M059J (cell line): ENCODE measurements at places on chromosomes 13 and 19. TPM values are rescaled to one million over a fixed set of nuclear protein-coding genes. Genes with fewer than 3 reads are reported as not detected.
A peak's percentile ranks its signal among the peaks of the same experiment; 100 is the strongest.

TTC9B gene
- not detected in 2 replicates for total RNA-seq

SERP2 gene
- total RNA-seq = 5.8 TPM in 2 replicates

ZNF627 gene
- total RNA-seq = 10.6 and 22.6 TPM in 2 replicates

GRCh38 chr13:96214824-96215445 is 125.0 kb downstream of the HS6ST3 start:
- DNase-seq = peak; percentile 64

DNA sequence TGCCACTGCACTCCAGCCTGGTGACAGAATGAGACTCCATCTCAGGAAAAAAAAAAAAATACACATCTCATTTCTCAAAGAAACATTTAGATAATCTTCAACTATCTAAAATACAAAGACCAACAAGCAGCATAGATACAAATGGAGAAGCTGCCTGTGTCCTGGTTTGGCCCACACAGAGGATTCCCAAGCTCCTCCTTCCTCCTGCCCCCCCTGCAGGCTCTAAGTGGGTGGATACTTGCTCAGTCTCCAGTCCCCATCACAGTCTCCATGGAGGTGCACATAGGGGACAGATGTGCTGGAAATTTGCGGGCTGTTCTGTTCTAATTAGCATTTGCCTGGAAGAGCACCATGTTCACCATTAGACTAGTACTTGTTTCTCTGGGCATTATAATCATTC is 59.9 kb downstream of the ABCC4 start:
- DNase-seq = no peak

GZMM gene
- 0.84 and 1.6 TPM in 2 replicates for total RNA-seq

DNA sequence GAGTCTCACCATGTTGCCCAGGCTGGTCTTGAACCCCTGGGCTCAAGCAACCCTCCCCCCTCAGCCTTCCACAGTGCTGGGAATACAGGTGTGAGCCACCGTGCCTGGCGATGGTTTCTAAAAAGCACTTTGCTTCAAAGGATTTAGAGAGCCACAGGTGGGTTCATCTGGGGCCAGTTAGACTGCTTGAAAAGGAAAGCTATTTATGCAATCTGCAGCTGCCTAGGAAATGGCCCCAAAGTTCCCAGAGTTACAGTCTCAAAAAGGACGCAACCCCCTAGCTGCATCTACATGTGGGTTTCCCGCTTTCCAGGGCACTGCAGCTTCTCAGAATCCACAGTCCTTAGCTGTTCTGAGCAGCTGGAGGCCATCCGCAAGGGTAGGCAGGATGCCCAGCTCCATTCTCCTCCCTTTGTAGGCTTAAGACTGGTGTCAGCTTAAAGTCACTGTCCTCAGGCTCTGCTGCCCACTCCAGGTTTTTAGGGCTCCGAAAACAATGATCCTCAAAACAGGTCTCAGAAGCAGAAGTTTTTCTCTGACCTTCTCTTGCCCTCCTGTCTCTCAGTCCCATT is 41.4 kb downstream of the ZNF823 start:
- no peak for DNase-seq

SLC25A30 gene
- total RNA-seq = 4.0 and 6.1 TPM in 2 replicates

GPR12 gene
- total RNA-seq = not detected in 2 replicates

POSTN gene
- 17.5 and 25.1 TPM in 2 replicates for total RNA-seq

ADM5 gene
- 0.20 and 0.34 TPM in 2 replicates for total RNA-seq

- no peak for DNase-seq
These were observed 66.4 kb downstream of the DCT start for GRCh38 chr13:94412870-94413597.

RFPL4A gene
- not detected in 2 replicates for total RNA-seq
